ENCODE measurements at places on chromosomes 12 and 14.
A peak's percentile ranks its signal among the peaks of the same experiment; 100 is the strongest.

DNA sequence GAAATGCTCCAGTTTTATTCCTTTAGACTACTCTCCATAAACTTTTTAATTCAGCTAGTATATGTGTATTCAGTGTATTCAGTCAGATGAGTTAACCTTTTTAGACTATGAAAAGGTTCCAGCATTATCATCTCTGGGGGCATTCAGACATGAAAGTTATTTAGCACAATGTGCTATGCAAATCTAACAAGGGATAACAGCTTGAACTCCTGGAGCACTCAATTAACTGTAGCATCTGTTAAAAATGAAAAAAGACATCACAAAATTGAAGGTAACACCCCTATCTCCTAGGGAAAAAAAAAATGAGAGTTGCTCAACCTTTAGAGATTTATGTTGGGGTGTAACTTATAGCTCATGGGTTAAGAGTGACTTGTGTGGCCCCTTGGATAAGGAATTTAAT, 211.5 kb downstream of the PHLDA1 start:
- DNase-seq: no peak

DNA sequence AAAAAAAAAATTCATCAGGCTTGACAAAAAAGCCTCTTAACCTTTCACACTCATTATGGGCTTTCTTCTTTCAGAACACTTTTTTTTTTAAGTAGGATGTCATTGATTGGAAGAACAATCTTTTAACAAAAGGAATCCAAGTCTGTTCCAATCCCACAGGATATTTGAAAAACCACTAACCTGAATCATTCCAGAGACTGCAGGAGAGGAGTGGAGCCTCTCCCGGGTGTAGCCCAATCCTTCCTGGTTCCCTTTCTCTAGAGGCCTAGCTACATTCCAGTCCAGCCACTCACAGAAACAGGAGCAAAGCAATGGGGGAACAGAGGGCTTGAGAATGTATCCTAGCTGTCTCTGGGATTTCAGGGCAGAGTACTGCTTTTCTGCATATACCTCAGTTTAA, 4.3 kb downstream of the MFAP5 start:
- DNase-seq: peak; percentile 21

GRCh38 chr12:56389412-56389811, 26.8 kb upstream of the APOF start:
- DNase-seq: no peak

DNA sequence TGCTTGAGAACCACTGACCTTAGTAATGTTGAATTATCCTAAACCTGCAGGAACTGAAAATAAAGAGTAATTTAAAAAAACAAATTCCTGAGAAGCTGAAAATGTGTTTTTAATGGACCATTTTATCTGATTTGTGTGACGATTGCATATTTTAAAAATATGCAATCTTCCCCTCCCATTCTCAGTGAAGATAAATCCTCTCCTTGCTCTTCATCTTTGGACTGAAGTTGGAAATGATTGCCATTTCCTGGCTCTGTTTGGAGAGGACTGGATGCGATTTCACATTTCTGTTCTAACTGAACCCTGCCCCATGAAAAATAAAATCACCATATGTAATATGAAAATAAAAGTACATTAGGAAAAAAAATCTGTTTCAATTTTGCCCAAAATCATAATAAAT, 216.3 kb downstream of the SLC6A15 start:
- no peak for DNase-seq

GRCh38 chr12:188910-189621, 24.9 kb downstream of the SLC6A12 start:
- DNase-seq: peak; percentile 49

DNA sequence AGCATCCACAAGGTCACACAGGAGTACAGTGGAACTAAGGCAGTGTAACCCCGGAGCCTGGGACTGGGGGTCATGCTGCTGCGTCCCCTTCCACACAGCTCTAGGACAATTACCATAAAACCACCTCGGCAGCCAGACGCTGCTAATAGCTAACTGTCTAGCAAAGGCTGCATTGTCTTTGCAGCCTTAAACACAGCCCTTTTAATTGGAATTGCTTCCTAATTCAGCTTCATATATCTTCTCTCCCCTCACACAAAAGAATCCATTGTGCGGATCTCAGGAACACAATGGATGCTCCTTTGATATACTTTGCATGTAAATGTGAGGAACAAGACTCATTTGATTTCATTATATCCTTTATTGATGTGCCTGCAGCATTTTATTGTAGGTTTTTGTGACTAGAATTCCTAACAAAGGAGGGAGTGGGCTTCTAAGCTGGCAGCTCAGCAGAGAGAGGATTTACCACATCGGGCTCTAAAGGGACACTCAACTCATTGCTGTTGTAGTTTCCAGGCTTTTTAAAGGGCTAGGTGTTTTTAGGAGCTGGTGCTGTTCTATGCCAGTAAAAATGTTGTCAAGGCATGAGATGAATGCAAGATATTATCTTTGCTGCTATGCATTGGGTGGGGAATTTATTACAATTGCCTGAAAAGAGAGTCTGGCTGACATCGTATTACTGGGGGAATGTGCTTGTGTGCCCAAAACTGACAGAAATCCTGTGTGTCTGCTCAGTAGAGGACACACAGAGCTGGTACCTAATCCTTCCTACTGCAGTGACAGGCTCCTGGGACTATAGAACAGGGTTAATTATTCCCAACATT, 30.4 kb upstream of the DACT1 start:
- peak; percentile 44 for DNase-seq
